ENCODE measurements at places on chromosomes 3 and 15.

DNA sequence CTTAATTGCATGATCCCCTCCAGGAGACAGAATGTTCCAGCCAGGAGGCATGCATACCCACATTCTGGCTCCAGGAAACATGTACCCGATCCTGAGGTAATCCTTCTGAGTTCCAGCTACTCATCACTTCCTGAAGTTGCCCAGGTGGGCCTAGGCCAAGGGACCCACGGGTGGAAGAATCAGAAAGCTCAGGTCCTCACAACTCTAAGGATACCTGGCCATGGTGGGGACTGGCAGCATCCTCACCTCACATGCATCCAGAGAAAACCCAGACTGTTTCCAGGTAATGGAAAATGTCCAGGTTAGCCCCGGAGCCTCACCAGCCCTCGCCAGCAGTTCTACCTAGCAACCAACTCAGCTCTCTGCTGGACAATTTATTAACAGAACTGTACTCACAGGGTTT is 78.2 kb downstream of the DAPK2 start:
- no peak for DNase-seq

- peak; percentile 1 for DNase-seq
Observed at GRCh38 chr3:117130222-117130621, 420.6 kb downstream of the TUSC7 start.

- DNase-seq, result no peak
Observed at GRCh38 chr3:12768579-12769527, 9.8 kb upstream of the TMEM40 start.

DNA sequence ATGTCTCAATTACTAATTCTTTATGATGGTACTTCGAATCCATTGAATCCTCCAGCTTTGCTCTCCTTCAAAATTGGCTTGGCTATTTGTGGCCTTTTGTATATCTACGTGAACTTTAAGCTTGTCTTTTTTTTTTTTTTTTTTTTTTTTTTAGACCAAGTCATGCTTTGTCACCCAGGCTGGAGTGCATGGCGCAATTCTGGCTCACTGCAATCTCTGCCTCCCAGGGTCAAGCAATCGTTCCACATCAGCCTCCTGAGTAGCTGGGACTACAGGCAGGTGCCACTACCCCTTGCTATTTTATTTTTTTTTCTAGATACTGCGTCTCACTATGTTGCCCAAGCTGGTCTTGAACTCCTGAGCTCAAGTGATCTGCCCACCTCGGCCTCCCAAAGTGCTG is 7.7 kb upstream of the DIPK2A start:
- no peak for DNase-seq

DNA sequence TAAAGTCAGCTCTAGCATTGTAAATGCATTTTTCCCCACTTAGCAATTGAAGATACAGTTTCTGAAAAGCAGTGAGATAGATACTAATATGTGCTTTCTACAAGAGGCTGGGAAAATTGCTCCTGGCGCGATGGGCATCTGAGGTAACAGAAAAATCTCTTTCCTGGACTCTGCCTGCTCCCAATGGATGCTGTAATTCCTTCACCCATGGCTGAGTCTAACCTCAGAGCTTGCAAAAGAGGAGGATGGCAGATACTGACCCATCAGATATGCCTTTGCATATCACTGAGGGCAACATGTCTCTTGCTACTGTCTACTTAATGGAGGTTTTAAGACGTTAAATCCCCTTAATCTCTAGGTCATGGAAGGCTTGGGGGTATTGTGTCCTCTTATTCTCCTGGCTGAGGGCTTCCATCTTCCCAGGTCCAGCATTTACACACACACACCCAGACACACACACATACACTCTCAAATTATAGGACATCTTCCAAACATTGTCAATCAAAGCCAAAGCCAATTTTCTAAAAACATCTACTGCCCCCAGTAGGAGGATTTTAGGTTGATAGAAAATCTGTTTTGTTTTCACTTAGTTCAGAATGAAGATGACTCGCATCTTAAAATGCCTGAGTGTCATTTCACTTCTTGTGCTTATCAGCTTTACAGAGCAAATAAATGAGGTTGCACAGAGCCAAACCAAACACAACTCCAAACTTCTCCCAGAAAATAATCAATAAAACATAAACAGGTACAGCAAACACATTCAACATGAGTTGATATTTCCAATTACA is 2.4 kb downstream of the TRPM1 start:
- DNase-seq, result no peak

DNA sequence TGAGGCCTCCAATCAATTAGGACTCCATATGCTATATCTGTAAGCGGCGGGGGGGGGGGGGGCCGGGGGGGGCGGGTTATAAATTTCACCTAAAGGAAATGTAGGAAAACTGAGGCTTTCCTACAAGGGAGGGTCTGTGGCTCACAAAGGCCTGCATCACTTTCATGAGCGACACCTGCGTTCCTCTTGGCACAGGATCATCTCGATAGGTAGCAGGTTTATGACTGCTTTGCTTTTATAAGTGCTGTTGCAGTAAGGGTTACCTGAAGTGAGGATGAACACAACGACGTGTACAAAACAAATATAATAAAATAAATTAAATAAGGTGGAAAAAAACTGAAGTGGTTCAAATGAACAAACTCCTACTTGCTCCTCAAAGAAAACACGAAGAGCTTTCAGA is 194.3 kb downstream of the FOXP1 start:
- no peak for DNase-seq

- no peak for DNase-seq
Observed at GRCh38 chr3:38314112-38314763, 32.1 kb downstream of the SLC22A14 start.

DNA sequence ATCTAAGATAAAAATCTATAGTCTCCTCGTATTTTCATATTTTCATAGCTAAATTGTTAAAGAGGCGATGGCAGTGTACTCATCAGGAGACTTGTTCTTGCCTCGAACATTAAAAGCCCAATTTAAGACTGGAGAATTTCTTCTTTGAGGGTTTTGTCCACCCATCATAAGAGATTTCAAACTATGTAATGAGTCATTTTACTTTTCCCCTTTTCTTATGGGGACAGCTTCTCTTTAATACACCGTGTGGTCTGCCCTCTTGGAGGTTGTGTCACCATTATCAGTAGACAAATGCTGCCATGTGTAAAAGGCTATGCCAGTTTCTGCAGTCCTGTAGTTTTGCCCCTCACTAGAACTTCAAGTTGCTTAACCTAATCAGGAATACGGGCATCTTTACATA is 16.9 kb downstream of the TGFBR2 start:
- DNase-seq, result no peak

GRCh38 chr3:125028657-125029056 is 27.1 kb downstream of the HEG1 start:
- DNase-seq, result no peak

- peak; percentile 72 for DNase-seq
Observed at GRCh38 chr3:167874671-167875372, 139.3 kb downstream of the SERPINI1 start.

DNA sequence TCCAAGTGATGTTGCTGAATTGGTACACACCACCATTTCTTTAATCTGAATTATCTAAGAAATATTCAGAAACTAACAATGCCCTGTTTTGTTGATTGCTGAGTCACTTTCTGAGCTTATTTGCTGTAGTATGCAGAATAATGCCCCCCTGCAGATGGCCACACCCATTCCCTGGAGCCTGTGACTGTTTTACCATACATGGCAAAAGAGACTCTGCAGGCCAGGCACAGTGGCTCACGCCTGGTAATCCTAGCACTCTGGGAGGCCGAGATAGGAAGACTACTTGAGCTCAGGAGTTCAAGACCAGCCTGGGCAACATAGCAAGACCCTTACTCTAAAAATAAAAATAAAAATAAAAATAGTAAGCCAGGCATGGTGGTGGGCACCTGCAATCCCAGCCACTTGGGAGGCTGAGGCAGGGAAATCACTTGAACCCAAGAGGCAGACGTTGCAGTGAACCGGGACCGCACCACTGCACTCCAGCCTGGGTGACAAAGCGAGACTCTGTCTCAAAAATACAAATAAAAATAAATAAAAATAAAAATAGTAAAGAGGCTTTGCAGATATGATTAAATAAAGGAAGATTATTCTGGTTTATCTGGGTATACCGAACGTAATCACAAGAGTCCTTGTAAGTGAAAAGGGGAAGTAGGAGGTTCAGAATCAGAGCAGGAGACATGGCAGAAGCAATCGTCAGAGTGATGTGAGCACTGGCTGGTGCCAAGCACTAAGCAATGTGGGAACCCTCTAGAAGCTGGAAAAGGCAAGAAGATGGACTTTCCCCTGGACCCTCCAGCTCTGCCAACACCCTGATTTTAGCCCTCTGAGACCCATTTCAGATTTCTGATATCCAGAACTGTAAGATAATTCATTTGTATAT is 19.0 kb downstream of the PCYT1A start:
- peak; percentile 59 for DNase-seq

DNA sequence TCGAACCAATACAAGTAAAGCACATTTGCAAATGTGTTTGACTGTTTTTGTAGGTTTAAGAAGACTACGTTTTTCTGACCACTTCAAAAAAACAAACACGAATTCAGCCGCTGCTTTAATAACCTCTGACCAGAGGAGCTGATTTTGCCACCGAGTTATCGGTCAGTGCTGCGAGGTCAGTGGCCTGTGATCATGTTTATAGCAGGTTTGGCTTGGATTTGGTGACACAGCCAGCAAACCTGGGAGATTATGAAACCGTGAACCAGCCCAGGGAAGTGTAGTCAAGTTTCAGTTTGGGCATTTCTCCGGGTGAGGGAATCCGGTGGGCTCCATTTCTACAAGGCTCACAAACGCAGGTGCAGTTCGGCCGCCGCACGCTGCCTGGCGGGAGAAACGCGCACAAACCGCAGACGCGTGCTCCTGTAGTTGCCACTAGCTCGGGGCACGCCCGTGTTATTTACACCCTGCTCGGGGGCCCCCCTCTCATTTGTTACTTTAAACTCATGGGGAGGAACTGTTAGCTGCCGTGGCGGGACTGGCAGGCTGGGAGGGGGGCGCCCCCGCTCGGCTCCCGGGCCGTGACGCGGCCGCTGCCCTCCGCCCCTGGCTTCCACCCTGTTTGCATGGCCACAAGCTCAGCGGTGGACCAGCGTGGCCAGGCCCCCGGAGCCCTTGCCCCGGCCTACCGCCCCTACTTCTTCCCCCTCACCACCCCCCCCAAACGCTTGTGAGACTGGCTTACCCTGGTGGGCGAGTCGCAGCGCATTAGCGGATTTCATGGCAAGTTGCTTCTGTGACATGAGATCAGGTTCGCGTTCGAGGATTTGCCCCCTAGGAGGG is 13.6 kb upstream of the ONECUT1 start:
- no peak for DNase-seq

- DNase-seq, result peak; percentile 32
Observed at GRCh38 chr15:89026167-89026566, 62.1 kb upstream of the ABHD2 start.

DNA sequence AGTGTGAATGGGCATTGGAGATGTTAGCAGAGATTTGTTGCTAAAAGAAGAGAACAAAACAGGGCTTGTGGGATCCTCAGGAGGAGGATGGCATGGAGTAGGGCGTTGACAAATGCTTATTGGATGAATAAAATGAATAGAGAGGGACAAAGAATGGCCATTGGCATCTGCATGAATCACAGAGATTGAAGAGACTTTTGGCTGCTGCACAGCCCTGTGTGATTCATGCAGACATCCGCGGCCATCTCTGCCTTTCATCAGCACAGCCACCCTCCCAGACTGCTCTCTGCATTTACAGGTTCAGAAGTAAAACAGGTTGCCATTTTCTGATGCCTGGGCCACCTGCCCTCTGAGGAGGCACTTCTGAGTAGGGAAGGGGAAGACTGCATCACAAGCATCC is 397.9 kb downstream of the EPHB1 start:
- DNase-seq, result no peak

GRCh38 chr3:46334741-46335478 is 19.0 kb upstream of the CCR2 start:
- no peak for DNase-seq

DNA sequence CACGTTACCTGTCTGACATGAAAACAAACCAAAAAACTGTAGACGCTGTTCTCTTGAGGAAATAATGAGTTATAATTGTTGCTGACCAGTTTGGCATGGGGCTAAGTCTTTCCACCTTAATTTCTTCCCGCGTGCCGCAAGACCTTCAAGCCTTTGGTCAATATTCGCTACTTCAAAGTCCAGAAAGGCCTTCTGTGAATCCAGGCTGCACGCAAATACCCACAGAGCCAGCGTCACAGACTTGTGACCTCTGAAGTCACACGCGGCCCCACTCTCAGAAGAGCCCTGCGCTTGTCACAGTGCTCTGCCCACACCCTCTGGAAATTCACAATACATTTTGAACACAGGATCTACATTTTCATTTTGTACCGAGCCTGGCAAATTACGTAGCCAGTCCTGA is 275.2 kb downstream of the SHQ1 start:
- DNase-seq, result no peak

GRCh38 chr15:55564347-55565145 is 23.6 kb downstream of the PYGO1 start:
- no peak for DNase-seq

DNA sequence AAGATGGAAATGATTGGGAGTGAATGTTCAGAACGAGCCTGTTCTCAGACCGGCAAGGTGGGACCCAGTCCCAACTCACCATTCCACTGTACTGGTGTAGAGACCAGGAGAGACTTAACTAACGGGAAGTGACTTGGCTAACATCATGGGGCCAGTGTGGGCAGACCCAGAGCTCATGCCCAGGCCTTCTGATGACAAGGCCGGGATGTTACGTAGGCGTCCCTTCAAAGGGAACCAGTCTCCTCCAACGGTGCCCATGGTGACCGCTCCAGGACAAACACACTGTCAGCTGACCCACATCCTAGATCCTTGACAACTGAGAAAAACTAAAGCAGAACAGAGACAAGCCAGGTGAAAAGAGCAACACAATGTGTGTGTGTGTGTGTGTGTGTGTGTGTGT is 128.4 kb upstream of the HACD2 start:
- DNase-seq, result peak; percentile 93

GRCh38 chr3:94440767-94441493 is 378.1 kb downstream of the NSUN3 start:
- no peak for DNase-seq

GRCh38 chr3:112143689-112144088 is 10.6 kb upstream of the GCSAM start:
- no peak for DNase-seq

DNA sequence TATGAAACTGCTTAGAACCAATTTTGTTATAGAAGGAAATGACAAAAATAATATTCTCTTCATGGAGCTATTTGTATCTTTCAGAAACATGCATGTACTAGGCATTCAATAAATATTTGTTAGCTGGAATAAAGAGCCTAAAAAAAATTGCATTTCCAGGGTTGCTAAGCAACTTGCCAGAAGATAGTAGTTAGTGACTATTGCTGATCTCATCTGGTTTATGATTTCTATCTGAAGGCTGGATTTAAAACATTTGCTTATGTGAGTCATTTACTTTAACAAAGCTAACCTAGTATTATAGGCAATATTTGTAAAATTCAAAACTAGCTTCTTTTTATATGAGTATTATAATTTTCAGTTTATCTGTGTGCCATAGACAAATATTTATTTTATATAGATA is 78.3 kb downstream of the NAALADL2 start:
- DNase-seq, result no peak

GRCh38 chr3:34387826-34388564 is 589.6 kb downstream of the PDCD6IP start:
- DNase-seq, result no peak

GRCh38 chr3:167350245-167350862 is 29.7 kb downstream of the ZBBX start:
- peak; percentile 55 for DNase-seq
